ENCODE measurements at places on chromosomes 13 and 19.

DNA sequence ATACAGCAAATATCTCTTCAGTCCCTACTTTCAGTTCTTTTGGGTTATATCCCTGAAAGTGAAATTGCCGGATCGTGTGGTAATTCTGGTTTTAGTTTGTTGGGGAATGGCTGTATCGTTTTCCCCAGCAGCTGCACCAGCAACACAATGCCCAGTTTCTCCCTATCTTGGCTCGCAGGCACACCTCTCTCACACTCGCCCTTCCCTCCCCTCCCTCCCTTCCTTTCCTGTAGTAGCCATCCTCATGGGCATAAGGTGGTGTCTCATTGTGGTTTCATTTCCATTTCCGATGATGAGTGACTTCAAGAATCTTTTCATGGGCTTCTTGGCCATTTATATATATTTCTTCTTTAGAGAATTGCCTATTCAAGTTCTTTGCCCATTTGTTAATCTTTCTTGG, 8.6 kb upstream of the GPR18 start:
- DNase-seq = no peak

GRCh38 chr19:16561382-16561781, 10.8 kb downstream of the SLC35E1 start:
- DNase-seq = no peak

GRCh38 chr13:102947745-102948405, 102.0 kb downstream of the ERCC5 start:
- no peak for DNase-seq

DNA sequence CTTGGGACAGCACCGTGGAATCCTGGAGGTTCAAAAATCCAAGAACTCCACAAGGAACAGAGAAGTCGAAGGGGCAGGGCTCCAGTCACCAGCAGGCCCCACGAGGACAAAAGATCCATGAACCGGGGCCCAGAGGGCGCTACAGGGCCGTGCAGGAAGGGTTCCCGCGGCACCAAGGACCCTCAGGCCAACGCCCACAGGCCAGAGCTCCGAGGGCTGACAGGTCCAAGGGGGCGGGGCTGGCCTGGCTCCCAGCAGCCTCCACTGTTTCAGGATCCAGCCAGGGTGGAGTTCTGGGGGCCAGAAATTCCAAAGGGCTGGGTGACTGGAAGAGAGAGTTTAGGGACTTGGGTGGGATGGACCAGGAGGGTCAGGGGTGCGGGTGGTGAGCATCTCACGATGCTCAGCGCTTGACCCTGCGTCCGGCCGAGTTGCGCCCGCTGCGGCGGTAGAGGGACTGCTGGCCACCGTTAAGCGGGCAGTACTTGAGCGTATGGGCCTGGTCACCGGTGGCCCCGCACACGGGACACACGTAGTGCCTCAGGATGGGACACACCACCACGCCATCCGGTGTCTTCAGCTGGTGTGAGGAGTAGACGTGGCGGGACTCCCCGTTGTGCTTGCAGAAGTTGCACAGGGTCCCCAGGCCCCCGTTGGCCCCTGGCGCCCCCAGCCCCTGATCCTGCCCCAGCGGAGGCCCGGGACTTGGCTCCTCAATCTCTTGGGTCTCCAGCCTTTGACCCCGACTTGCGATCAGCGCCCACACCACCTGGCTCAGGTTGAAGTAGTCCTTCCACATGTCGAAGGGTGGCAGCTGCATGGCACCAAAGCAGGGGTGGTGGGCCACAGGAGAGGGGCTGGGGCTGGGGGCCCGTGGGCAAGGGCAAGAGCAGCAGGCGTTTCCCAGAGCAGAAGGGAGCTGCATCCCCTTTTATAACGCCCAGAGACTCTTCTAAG, at the start of gene NANOS2:
NANOS2 (minus strand) TSS at position 905 of the 957 bp plus-strand sequence; CDS start at position 820, 85 bp downstream.
- DNase-seq = no peak

DNA sequence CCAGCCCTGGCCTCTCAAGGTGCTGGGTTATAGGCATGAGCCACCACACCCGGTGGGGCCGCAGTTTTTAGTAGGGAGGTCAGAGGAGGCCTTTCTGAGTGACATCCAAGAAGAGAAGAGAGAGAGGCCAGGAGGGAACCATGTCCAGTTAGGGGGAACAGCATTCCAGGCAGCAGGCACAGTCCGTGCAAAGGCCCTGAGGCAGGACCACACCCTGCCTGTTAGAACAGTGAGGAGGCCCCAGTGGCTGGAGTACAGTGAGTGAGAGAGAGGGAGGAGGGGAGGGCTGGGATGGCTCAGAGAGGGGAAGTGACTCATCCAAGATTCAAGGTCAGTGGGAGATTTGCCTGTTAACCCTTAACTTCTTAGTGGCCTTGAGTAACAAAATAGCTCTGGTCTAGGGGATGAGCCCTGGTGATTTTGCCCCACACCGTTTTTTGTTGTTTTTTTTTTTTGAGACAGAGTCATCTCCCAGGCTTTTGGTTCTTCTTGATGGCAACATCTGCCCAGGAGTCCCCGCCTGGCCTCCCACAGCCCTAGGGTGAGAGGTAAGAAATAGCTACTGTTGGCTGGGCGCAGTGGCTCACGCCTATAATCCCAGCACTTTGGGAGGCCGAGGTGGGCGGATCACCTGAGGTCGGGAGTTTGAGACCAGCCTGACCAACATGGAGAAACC, 2.7 kb upstream of the PLIN3 start:
- no peak for DNase-seq

GRCh38 chr13:106550570-106551135, 15.2 kb upstream of the EFNB2 start:
- DNase-seq = no peak

DNA sequence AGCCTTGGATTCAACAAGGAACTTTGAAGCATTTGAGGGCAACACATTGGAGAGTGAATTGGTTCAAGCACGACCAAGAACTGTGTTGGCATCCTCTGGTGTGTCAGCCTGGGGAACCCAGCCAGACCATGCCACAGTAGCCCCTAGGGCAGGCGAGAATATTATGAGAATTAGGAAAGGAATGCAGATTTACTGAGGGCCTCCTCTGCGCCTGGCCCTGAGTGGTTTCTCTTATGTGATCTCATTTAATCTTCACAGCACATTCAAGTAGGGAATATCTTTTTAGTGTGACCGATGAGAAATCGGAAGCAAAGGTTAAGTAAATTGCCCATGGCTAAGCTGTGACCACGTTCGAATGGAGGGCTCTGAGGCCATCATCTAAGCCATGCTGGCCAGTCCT, 15.3 kb upstream of the ERICH6B start:
- DNase-seq = no peak

GRCh38 chr19:36030264-36031148, 2.2 kb downstream of the CLIP3 start:
- no peak for DNase-seq

DNA sequence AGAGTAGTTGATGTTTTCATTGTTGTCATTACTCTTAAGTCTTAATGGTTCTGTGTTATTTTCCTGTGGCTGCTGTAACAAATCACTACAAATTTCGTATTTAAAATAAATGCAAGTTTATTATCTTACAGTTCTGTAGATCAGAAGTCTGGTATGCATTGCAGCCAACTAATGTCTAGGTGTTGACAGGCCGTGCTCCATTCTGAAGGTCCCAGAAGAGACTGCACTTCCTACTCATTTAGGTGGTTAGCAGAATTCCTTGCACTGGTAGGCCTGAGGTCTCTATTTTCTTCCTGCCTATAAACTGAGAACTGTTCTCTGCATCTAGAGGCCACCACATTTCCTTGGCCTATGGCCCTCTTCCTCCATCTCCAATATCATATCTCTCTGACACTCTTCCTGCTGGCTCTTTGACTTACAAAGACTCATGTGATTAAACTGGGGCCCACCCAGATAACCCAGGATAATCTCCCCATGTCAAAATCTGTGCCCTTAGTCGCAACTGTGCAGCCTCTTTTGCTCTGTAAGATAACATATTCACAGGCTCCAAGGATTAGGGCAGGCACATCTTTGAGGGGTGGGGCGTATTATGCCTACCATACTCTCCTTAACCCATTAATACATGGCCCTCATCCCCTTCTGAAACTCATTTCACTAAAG, 468.4 kb downstream of the FOXO1 start:
- no peak for DNase-seq

GRCh38 chr19:1265615-1266128, 3.5 kb upstream of the CIRBP start:
- no peak for DNase-seq

GRCh38 chr13:28658539-28658795, 463 bp upstream of the POMP start:
- DNase-seq = no peak

DNA sequence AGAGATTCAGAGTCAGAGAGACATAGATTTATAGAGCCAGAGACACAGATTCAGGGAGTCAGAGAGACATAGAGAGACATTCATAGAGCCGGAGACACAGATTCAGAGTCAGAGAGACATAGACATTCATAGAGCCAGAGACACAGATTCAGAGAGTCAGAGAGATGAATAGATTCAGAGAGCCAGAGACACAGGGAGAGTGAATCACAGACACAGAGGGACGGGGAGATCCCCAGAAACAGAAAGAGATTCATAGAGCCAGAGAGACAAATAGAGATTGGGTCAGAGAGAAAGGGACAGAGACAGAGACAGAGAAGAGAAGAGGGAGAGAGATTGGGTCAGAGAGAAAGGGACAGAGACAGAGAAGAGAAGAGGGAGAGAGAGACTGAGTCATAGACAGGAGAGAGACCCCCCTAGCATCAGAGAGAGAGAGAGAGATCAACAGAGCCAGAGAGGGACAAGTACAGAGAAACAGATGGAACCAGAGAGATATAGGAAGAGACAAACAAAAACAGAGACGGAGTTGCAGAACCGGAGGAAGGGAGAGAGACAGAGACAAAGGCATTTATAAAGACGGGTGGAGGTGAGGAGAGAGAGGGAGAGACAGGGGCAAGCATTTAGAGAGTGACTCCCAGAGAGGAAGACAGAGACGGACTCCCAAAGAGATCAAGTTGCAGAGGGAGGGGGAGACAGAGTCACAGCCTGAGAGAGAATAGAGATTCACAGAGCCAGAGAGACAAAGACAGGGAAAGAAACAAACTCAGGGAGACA, 1.1 kb upstream of the PRKCG start:
- DNase-seq = no peak

GRCh38 chr13:98353750-98354149, 176.7 kb upstream of the RNF113B start:
- no peak for DNase-seq

- no peak for DNase-seq
These were observed 407.8 kb downstream of the OLFM4 start for GRCh38 chr13:53436396-53436795.

DNA sequence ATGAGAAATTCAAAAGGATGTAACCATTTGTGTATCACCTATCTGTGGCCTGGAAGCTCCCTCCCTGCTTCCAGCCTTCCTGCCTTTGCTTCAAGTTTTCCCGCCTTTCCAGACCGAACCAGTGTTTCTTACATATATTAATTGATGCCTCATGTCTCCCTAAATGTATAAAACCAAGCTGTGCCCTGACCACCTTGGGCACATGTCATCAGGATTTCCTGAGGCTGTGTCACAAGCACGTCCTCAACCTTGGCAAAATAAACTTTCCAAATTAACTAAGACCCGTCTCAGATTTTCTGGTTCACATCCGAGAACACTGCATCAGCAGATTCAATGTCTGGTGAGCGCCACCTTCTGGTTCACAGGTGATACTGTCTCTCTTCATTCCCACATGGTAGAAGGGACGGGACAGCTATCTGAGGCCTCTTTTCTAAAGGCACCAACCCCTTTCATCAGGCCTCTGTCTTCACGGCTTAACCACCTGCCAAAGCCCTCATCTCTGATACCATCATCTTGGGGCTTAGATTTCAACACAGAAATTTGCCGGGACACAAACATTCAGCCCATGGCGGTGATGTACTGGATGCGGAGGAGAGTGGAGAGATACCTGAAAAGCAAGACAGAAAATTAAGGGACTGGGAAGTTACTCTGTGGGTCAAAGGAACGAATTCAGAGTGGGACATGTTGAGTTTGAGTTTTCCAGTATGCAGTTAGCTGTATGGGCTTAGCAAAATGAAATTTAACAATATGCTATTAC, 58.7 kb upstream of the PABPC3 start:
- peak; percentile 11 for DNase-seq

- no peak for DNase-seq
These were observed 1.9 kb upstream of the CRX start for GRCh38 chr19:47819858-47820257.

DNA sequence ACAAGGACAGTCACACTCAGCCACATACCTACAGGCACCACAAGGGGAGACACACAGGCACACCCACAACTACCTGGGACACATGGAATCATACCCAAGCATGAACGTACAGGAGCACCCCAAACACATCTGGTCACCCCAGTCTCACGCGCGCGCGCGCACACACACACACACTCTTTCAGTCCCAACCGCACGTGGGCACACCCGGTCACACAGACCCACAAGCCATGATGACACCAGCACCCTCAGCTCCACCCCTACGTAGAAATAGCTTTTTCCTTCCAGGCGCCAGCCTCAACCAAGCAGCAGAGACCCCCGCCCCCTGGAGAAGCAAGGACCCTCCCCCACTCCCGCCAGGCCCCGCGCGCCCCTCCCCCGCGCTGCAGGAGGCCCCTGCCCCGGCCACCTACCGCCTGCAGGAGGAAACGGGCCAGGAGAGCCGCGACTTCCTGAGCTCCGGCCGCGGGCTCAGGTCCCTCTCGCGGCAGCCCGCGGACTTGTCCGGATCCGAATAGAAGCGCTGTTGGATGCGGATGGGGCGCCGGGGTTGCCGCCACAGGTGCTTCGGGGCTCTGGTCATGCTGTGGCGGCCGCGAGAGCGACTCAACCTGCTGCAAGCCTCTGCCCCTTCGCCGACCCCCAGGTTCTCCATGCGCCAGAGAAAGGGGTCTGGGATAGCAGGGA, 6.4 kb upstream of the PDE4C start:
- no peak for DNase-seq

GRCh38 chr13:111490611-111491010, 170.2 kb downstream of the TEX29 start:
- DNase-seq = no peak

DNA sequence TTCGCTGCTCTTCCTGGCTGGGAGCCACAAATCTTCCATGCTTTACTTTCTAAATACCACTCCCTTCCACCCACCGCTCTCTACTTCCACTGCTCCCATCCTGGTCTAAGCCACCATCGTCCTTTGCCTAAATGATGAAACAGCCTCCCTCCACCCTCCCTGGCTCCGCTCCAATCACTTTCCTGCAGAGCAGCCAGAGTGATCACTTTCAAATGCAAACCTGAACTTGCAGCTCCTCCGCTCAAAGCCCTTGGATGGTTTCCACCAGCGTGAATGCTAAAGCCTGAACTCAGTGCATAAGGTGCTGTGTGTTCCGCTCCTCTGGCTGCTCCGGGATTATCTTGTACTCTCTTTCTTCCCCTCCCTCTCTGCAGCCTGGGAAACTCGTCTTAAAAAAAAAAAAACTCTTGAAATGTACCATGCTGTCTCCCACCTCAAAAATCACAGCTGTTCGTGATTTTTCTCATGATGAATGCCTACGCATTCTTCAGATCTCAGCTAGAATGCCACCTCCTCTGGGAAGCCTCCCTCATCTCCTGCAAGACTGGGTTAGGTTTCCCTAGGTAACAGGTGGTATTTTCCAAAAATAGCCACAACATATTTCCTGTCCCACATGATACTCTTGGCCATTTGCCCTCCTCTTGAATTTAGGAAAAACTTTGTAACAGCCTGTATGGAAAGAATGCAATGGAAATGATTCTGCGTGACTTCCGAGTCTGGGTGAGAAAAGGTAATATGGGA, 3.7 kb upstream of the SIN3B start:
- no peak for DNase-seq

All from activated T-cell treated with anti-CD3 and anti-CD28 coated beads, Interleukin-2, amount 50 U/mL, for 4 hours (primary cell).